Thoracic aorta endothelial cell (primary cell): ENCODE measurements at places on chromosomes 5 and 9. TPM values are rescaled to one million over a fixed set of nuclear protein-coding genes. Genes with fewer than 3 reads are reported as not detected.

The ANKRD33B gene
- total RNA-seq, result 6.0 and 6.4 TPM in 2 replicates

The CORO2A gene
- 0.40 and 0.72 TPM in 2 replicates for total RNA-seq

The LRRC19 gene
- not detected in 2 replicates for total RNA-seq

The GNA14 gene
- total RNA-seq, result 3.9 and 5.2 TPM in 2 replicates

The GOLM1 gene
- total RNA-seq, result 76.7 and 87.0 TPM in 2 replicates

The ELOVL7 gene
- total RNA-seq, result 0.07 and 0.13 TPM in 2 replicates

The NMRK1 gene
- 31.0 and 36.2 TPM in 2 replicates for total RNA-seq

The PDGFRB gene
- total RNA-seq, result 0.40 and 1.6 TPM in 2 replicates

The MYO10 gene
- total RNA-seq, result 131 and 155 TPM in 2 replicates

The SPINK6 gene
- not detected in 2 replicates for total RNA-seq

The KIAA0825 gene
- 2.8 TPM in 2 replicates for total RNA-seq
